ENCODE measurements at places on chromosomes 1 and 21.
A peak's percentile ranks its signal among the peaks of the same experiment; 100 is the strongest.

DNA sequence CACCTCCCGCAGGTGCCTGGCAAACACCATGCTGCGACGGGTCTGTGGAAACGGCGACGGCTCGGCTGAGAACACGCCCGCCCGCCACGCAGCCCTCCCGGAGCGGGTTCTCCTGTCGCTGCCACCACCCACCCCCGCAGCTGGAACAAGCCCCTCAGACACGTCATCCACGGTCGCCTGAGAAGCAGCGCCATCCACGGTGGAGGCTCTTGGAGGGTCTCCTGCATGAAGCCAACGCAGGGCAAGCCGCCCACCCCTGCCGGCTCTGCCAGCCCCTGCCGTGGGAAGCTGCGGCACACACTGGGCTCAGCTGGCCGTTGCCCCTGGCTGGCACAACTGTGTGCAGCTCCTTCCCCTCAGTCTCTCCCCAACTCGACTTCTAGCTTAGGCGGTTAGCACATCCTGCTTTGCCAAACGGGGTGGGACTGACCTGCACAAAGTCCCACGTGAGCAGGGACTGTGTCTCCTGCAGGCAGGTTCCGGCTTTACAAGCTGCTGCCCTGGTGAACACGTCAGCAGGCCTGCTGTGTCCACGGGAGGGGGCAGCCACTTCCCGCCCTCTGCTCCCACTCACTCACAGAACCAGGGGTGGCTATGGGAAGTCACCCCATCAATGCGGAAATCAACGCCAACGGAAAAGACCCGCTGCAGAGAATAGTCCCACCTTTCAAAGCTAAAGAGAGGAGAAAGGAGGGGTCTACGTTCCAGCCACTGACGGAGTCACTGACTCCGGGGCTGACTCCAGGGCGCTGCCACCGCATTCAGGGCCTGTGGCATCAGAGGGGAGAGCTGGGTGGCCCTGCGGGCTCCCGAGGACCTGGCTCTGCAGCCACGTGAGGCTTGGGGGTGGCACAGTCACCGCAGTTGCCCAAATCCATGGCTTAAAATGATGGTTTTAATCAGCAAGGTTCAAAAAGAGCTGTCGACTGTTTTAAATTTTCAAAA, 10.3 kb downstream of the POFUT2 start:
- DNase-seq, result peak; percentile 35

GRCh38 chr1:92367496-92367895, 68.6 kb downstream of the RPAP2 start:
- no peak for DNase-seq

DNA sequence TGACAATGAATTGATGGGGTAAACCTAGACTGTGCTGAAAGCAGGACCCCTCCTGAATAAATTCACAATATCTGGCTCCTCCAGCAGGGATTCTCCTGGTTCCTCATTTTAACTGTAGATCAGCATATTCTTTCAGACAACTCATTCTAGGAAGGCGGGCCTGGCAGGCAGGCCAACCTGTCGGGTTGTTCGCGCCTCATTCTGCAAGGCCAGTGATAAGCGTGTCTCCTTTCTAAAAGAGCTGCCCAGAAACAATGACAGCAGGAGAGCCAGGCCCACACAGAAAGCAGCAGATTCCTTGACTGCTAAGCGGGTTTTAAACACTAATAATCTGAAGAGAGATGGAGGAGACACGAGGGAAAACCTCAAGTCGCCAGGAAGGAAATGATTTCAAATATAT, 70.0 kb downstream of the NTPCR start:
- peak; percentile 59 for DNase-seq

DNA sequence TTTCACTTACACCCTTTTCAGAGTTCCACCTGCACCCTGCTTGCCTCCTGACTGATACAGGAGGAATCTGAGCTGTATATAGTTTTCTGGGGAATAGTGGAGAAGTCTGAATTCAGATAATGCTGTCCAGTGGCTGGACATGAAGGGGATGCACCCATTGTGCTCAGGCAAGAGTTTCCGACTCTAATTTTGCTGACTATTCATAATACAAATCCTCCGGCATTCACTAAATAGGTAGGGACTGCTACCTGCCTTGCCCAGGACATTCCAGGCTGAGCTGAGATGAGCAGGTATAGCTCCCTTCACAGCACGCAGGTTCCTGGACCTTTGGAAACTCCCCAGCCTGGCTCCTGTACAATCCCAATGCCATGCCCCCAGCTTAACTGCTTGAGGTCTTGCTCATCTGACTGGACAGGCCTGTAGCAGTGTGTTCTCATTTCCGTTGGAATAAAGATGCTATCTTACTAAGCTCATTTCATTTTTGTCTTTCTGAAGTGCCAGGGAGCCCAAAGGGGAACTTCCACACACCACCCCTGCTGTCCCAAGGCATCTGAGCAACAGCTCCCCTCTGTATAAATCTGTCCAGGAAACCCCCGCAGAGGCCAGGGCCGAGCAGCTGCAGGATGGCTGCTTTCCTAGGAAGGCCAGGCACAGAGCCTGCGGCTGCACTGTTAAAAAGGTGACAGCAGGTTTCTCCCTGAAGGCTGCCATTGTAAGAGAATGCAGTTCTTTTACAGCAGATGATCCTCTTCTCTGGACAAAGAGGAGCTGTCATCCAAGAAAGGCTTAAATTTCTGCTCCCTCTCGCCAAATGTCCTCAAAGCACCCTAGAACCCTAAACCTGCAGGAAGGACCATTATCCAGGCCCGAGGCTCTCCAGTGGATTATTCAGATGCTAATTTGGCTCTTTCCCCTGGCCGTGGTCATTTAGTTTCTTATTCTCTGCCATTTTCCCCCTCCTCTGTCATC, 21.7 kb upstream of the VASH2 start:
- no peak for DNase-seq

- no peak for DNase-seq
These were observed 56.3 kb upstream of the NFASC start for GRCh38 chr1:204814166-204814884.

DNA sequence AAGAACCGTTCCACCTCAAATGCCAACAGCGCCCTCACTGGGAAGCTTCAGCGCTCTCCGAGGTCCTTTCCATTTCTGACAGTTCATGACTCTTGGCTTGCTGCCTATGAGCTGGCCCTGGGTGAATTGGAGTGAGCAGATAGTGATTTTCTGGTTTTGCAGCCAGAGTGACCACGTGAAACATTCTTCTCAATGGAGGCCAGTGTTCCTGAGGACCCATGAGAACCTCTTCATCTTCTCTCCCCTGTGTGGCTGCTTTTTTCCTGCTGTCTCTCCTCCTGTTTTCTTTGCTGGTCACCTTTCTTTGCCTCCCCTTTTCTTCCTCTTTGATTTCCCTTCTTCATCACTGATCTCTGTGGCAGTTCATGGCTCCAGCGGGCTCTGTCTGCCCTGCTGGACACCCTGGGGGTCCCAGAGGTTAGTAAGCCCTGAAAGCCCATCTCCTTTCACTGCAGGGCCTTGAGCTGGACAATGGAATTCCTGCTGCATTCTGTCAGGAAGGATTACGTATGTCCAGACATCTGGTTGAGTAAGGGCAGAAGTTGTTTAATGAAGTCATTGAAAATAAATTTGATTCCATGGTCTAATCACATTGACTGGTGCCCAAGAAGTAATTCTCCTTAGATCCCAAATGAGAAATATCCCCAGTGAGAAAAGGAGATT, 29.9 kb downstream of the VASH2 start:
- DNase-seq, result no peak

- DNase-seq, result no peak
These were observed 15.9 kb upstream of the IFNAR1 start for GRCh38 chr21:33308586-33309490.

GRCh38 chr1:8742022-8742924, 75.2 kb downstream of the RERE start:
- no peak for DNase-seq

DNA sequence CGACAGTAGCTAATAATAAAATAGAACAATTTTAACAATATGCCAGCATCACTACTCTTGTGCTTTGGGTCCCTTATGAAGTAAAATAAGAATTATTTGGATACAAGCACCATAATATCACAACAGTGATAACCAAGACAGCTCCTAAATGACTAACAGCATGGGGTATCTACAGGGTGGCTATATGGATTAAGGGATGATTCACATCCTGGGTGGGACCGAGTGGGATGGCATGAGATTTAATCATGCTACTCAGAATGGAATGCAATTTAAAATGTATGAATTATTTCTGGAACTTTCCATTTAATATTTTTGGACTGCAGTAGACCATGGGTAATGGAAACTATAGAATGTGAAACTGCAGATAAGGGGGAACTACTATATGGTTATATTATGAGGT, 28.1 kb upstream of the B3GALNT2 start:
- DNase-seq, result no peak

DNA sequence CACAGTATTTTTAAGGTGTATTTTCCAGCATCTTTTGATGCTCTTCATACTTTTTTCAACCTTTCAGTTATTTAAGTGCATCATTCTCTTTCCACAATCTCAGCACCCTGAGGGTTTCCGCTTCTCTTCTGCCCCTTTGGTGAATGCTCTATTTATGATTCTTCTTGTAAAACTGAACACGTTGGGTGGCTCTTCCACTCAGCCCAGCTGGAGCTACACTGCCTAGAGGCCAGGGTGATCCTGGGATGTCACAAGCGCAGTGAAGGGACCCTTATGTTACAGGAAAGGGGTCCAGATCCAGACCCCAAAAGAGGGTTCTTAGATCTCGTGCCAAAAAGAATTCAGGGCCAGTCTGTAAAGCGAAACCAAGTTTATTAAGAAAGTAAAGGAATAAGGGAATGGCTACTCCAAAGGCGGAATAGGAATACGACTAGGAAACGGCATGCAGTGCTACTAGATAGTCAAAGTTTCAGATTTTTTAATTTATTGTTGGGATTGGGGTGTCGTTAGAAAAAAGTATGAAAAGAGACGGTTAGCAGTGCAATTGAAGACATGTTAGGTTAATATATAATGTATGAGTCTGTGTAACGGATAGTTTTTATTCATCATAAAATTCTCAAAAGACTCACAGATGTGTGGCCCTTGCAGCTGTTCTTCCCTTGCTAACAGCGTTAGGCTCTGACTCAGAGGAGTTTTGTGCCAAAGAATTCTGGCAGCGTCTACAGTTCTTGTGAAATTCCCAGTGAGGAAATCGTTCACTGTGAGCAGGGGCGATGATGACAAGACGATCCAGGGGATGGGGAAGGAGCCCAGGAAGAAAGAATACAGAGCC, 14.4 kb upstream of the ERVH48-1 start:
- no peak for DNase-seq

DNA sequence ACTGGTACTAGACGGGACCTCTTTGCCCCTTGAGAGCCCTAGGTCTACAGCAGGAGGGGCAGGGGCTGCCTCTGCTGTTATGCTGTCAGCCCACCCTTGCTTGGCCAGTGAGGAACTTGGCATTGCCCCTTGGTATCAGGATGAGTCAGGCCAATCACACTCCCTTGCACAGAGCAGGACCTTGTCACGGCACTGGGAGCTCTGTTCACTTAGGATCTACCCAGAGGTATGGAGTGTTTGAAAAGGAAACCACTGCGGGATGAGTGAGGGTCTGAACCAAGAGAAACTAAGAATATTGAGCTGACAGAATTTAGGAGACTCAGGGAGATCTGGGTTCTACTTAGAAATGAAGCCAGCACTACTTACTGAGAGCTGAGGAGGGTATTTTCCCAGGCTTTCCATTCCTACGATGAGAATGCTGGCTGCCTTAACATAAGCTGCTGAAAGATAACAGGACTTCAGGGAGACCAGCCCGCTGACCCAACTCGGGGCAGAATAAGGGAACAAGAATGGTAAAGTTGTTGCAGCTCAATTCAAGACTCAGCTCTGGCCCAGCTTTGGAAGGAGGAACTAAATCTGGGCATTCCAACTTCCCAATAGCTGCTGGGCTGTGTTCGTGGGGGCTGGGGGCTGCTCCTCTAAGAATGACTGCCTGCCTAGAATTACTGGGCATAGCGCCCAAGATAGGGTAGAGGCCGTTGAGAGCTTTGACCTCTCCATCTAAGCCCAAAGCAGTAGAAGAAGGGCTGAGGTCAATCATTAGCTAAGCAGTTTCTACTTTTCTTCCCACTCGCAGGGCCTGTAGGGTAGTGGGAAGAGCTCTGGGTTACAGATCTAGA, 1.5 kb downstream of the FABP3 start:
- no peak for DNase-seq
